Activated CD8-positive, alpha-beta memory T cell treated with anti-CD3 and anti-CD28 coated beads for 4 hours (primary cell): ENCODE measurements at places on chromosomes 16 and 17.

DNA sequence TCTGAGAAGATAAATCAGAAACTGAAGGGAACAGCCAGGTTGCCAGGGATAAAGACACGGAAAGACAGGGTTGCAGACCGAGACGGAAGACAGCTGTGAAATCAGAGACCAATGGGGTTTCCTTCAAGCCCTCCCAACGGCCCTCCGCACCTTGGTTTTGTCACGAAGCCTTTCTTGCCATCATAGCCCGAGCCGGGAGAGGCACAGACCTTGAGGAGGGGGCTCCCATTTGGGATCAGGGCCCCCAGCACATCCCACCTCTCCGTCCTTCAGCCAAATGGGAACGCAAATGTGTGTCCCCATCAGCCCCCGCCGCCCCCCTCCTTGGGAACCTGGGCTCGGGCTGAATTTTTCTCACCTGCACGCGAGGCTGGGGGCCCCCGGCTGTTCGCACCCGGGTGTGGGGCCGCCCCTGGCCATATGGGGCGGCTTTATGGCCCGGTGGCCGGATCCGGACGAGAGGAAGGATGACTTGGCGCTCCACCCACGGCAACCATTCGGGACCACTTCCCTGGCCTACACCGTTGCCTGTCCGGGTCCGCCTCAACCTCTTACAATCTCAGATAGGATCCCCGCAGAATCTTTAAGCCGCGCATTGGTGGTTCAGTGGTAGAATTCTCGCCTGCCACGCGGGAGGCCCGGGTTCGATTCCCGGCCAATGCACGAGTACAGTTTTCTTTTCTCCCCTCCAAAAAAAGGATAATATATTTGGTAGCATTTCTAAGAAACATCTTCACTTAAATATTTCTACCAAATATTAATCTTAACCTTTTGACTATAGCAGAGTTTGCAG lies 1.4 kb upstream of the HES7 start:
- DNase-seq: peak; percentile 77

GRCh38 chr16:56894331-56894917 lies 29.4 kb downstream of the SLC12A3 start:
- no peak for DNase-seq

DNA sequence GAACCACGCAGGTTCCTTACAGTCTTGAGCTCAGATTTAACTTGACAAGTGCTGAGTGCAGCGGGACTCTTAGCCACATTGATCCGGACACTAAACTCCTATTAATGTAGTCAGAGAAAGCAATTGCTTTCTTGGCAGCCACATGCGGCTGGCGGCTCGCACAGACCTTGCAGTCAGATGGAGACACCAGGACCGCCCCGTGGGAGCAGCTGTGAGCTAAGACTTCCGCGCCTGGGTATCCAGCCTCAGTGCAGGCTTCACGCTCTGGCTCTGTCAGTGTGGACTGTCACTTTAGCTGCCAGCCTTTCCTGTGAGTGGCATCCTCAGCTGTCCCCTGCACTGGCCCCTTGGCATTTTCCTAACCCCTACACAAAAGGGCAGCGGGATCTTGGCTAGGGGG lies 80.9 kb upstream of the NLRP1 start:
- no peak for DNase-seq

DNA sequence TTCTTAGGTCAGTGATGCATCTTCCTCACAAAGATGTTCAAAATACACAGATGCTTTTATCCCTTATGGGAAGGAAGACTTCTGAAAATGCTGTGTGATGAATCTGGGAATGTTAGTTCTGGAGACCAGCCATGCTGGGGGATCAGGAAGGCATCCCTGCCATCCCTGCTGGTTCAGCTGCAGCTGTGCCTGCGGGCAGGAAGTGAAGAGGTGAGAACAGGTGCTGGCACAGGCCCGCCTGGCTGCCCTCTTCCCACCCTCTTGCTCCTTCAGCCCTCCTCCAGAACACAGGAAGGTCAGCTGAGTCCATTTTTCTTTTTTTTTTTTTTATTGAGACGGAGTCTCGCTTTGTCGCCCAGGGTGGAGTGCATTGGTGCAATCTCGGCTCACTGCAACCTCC lies 15.2 kb downstream of the RAB11FIP3 start:
- no peak for DNase-seq

GRCh38 chr17:14204084-14204483 lies 32.6 kb downstream of the CDRT15 start:
- no peak for DNase-seq

DNA sequence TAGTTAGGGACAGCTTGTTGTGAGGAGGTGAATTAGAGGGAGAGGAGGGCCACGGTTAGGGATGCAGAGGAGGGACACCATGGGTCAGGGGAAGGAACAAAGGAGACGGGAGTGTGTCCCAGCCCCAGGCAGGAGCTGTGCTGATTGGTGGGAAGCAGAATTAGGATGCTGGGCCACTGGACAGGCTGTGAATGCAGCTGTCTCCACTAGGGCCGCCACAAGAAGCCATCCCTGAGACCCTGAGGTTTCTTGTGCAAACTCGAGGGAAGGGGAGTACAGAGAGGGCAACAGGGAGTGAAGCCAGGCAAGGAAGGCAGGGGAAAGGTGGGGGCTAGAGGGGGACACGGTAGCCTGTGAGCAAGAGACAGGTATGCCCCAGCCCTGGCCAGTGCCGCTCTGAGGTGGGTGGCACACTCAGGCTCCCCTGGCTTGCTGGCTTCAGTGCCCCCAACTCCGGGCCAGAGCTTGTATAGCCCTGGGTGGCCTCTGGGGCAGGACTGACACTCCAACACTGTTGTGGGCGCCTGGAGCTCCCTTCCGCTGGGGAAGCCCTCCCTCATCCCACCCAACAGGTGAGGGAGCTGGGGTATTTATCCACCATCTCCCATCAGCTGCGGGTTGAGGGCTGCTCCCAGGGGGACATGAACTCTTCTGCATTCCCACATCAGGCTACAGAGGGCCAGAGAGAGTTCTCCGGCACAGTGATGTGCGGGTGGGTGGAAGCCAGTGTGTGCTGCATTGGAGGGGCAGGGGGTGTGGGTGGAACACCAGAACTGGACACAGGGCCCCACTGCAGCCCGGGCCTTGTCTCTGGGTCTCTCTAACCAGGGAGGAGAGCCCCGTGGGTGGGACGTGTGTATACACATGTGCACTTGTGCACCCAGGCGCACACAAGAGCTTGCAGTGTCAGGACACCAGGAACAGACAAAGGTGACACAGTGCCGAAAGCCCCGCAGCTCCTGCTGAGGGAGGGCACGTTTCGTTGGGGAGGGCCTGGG lies 8.3 kb upstream of the SPPL2C start:
- no peak for DNase-seq

DNA sequence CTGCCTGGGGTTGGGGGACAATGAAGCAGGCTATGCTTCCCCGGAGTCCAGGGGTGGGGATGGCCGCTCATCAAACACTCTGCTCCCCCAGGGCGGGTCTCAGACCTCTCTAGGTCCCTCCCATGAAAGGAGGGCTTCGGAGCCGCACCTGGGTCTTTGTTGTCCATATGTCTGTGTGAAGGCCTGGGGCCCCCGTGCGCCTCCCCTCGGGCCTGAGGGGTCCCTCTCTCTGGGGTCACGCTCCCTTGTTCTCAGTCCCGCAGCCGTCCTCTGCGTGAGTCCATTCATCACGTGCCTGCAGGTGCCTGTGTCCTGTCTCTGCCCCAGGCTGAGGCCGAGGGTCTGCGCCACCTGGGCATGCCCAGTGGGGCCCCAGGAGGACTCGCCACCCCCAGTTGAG lies 15.6 kb downstream of the BAHCC1 start:
- DNase-seq: no peak

- DNase-seq: no peak
Observed at GRCh38 chr16:23465179-23465578, 12.2 kb upstream of the COG7 start.

DNA sequence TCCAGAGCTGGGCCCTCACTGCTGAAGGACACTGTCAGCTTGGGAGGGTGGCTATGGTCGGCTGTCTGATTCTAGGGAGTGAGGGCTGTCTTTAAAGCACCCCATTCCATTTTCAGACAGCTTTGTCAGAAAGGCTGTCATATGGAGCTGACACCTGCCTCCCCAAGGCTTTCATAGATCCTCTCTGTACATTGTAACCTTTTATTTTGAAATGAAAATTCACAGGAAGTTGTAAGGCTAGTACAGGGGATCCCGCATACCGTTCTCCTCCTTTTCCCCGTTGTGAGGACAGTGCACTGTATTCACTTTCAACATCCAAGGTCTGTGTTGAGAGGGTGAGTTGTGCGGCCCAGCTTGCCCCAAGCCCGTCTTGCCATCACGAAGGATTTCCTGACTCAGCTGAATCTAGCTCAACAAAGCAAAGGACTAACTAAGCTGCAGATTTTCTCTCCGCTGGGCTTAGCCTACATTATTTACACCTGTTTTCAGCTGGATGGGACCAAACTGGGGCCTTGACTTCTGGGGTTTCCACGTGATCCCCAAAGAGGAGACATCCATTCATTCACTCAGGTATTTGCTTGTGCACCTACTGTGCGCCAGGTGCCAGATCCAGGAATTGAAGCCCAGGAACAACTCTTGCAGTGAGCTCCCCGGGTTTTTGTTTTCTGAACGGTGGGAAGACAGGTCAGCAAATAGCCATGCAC lies 5.2 kb upstream of the TMEM235 start:
- DNase-seq: no peak

DNA sequence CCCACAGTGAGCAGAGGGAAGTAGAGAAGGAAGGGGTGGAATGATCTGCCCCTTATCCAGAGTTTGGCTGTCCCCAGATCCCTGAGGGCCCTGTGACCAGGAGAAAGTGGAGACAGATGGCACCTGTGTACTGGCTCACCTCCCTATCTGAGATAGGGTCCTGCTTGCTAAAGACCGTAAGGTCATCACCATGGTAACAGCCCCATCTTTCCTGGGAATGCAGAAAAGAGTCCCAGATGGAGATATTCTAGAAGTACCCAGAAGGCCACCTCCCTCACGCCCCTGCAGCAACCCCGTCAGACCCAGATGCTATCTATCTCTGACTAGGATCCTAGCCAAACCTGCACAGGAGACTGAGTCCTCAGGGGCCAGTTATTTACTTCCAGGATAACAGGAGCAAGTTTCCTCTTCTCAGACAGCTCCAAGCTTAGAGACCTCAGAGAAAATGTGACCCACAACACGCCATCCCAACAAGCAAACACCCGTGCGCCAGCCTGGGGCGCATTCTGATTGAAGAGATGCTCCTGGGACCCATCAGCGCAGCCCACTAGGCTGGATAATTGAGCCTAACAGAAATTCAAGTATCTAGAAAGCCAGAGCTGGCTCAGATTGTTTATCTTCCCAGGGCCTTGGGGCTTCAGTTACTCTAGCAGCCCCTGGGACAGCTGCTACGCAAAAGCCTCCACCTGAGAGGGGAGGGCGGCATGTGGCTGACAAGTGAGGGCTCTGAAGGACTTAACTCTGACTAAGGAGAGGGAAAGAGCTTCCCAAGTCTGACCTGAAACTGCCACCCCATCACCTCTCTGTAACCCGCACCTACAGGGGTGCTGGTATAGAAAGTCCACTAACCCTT lies 1.9 kb downstream of the ORMDL3 start:
- no peak for DNase-seq

GRCh38 chr17:58534331-58534730 lies 19.9 kb upstream of the MTMR4 start:
- DNase-seq: no peak

- no peak for DNase-seq
Observed at GRCh38 chr16:354971-355461, 2.5 kb upstream of the AXIN1 start.

DNA sequence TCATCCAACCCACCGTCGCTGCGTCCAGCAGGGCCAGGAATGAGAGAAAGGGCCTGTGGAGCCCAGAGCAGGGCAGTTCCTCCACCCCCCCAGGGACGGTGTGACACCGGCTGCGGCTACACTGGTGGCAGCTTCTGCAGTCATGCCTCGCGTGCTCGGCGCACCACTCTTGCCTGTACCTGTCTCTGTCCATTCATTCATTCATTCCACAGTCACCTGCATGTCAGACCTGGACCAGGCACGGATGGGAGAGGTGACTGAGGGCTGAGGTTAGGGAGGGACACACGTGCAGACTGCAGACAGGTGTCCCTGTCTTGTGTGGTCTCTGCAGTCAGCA lies 27.3 kb downstream of the ENDOV start:
- no peak for DNase-seq

GRCh38 chr17:77398274-77398673 lies 257.5 kb downstream of the SEC14L1 start:
- DNase-seq: no peak

DNA sequence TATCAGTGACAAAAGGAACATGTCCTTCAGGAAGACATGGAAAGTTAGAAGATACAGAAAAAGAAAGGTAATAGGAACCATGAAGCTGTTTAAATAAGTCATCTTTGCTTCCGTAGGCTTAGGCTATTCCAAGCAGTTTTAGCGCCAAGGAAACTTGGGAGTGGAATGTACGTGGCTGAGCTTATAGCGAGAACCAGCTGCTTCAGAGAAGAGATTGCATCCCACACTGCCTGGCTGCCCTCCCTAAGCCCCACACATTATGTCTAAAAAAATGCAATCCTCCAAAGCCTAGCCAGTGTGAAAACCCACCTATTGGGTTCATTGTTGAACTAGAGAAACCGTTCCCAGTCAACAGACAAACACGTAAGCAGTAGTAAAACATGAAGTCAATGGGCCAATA lies 149.9 kb downstream of the SLC39A11 start:
- no peak for DNase-seq
